HFFc6 (cell line): ENCODE measurements at places on chromosomes 3 and 15. TPM values are rescaled to one million over a fixed set of nuclear protein-coding genes. Genes with fewer than 3 reads are reported as not detected.

DNA sequence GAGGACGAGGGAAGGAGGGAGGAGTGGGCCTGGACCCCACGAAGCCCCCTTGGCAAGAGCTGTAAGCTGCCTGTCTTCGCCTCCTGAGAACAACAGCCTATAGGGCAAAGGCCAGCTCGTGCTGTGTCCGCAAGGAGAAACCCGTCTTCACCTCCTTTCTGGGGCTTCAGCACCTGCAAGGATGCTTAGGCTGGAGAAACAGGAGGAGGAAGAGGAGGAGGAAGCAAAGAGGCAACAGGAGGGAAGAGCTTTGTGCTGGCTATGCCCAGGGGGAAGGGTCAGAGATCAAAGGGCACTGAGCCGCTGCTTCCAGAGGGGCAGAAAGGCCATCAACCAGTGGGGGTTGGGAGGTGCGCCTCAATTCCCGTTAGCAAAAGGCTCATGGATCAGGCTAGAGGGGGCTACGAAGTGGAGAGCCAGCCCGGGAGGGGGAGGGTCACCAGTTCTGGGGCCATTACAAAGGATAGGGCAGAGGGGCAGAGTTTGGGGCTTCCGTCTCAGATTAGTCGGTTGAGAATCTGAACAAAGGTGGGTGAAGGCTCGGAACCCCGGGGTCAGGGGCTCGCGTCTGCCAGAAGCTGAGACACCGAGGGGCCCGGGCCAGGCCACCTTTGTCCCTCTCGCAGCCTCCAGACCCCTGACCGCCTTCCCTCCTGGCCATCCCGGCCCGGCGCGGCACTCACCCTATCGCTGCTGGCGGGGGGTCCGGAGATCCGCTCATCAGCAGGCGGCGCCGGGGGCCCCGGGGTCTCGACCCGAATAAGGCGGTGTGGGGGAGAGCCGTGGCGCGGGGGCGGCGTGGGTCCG is 792 bp downstream of the SHF start:
- no peak for DNase-seq

DNA sequence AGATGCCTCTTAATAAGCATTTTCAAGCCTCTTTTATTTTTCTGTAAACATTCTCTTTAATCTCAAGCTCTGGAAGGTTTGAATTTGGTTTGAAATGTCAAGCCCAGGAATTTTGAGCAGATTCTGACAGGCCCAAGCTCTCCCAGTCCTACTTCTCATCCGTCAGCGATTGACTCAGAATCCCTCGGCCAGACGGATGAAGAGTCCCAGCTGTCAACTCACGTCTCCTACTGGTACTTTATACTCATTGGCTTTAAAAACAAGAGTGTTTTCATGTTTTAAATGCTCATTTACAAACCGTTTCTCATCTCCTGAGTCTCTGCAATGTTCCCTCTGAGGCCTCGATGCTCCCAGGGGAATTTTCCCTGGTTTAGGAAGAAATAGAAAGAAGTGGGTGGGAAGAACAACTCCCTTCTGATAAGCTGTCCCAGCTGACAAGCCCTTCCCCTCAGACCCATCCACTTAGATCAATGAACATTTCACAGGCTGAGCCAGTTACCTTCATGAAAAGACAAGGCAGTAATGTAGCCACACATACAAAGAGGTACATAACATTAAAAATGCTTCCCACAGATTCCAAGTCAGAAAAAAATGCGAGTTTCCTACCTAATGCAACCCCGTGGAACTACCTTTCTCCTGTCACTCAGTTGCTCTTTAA is 478.2 kb upstream of the DPH6 start:
- no peak for DNase-seq

DNA sequence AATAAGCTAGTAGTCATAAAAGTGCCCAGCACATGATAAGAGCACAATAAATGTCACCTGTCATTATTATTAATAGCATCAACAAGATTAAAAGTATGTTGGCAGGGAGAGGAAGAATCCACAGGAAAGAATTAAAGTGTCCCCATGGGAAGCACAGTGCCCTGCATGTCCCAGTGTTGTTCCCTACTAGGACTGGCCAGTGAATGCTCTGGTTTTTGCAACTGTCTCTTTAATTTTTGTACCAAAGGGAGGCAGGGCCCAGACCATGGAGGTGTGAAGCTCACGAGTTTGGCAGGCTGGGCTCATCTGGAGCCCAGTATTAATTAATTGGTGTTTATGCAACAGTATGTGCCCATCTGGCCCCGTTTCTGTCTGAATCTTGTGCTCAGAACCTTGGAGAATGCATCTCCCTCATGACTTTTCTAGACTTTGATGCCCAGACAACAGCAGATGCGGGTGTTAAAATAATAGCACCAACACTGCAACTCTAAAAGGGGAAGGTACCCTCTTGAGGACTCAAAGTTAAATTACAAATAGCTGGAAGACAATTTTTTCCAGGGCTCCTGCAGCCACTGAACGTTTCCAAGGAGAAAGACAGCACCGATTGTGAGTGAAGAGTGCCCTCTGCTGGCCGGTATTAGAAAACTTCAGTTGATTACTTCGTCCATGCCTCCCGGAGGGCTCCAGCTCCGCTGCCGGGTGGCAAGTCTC is 71.9 kb upstream of the SPATA12 start:
- DNase-seq, result peak; percentile 59

The XIRP1 gene
- 0.02 TPM in 1 of 3 replicates, not detected in the others for total RNA-seq
